ENCODE measurements at places on chromosomes 1 and 21.

GRCh38 chr1:156840186-156840897, 18.6 kb downstream of the INSRR start:
- DNase-seq: no peak

GRCh38 chr1:6612641-6613360, 730 bp upstream of the PHF13 start:
- DNase-seq: no peak

DNA sequence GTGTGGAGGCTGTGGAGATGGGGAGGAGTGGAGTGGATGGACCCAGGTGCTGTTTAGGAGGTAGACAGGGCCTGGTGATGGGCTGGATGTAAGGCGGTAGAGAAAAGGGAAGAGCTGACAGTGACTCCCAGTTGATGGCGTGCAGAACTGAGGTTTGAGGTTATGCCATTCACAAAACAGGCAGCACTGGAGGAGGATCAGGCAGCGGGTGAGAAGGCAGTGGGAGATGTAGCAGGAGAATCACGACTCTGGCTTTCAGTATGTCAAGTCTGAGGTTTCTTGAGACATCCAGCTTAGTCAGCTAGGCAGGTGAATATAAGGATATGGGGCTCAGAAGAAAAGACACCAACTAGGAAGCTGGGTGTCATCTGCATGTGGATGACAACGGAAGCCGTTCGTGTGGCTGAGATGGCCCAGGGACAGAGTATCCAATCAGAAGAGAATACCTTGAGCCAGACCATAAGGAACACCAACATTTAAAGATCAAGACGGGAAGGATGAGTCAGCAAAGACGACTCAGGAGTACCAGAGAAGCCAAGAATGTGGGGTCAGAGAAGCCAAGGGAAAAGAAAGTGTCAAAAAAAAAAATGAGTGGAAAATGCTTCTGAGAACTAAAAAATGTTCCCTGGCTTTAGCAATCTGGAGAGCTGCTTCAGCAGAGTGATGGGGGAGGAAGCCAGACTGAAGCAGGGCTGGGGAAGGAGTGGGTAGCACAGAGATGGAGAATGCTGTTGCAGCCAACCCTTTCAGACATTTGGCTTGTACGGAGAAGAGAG, 15.2 kb downstream of the LRRN2 start:
- no peak for DNase-seq

- no peak for DNase-seq
Measured at GRCh38 chr1:87091425-87091824, 177.0 kb downstream of the HS2ST1 start.

- DNase-seq: no peak
Measured at GRCh38 chr1:218250492-218250891, 34.6 kb upstream of the RRP15 start.

Data from stimulated activated CD8-positive, alpha-beta memory T cell treated with anti-CD3 and anti-CD28 coated beads, Interleukin-2, amount 100 ng/mL, for 48 hours (primary cell).